ENCODE measurements at places on chromosomes 5 and 9.

DNA sequence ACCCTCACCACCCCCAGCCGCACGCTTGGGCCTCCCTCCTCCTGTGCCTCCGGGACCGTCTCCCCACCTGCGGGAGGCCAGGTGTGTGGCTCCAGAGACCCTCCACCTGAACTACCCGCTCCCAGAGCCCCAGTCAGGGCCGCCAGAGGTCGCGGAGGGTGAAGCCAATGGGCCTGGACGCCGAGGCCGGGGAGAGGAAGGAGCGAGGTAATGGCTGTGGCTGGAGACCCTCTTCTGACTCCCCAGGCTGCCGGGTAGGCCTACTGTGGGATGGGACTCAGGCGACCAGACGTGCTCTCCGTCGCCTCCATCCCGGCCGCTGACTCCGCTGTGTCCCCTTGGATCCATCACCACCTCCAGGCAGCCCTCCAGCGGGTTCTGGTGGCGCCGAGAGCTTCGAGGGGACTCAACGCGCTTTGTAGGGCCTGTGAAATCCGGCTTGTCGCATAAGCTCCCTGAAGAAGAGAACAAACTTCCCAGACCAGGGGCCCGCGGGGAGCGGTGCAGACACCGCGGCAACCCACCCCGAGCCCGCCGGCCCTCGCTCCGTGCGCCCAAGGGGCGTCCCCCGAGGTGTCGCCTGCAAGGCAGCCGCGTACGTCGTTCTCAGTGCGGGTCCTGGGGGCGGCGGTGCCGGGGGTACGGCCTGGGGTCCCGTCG lies 12.6 kb downstream of the IRX2 start:
- DNase-seq = no peak

- no peak for DNase-seq
Measured at GRCh38 chr5:86546582-86546981, 71.2 kb upstream of the COX7C start.

GRCh38 chr5:109329333-109330237 lies 80.2 kb downstream of the PJA2 start:
- no peak for DNase-seq

GRCh38 chr5:10701567-10702039 lies 59.4 kb downstream of the DAP start:
- peak; percentile 51 for DNase-seq
